ENCODE measurements at places on chromosomes 5 and 9.
A peak's percentile ranks its signal among the peaks of the same experiment; 100 is the strongest.

- DNase-seq, result no peak
These were observed 32.7 kb downstream of the PRRC2B start for GRCh38 chr9:131426545-131426944.

DNA sequence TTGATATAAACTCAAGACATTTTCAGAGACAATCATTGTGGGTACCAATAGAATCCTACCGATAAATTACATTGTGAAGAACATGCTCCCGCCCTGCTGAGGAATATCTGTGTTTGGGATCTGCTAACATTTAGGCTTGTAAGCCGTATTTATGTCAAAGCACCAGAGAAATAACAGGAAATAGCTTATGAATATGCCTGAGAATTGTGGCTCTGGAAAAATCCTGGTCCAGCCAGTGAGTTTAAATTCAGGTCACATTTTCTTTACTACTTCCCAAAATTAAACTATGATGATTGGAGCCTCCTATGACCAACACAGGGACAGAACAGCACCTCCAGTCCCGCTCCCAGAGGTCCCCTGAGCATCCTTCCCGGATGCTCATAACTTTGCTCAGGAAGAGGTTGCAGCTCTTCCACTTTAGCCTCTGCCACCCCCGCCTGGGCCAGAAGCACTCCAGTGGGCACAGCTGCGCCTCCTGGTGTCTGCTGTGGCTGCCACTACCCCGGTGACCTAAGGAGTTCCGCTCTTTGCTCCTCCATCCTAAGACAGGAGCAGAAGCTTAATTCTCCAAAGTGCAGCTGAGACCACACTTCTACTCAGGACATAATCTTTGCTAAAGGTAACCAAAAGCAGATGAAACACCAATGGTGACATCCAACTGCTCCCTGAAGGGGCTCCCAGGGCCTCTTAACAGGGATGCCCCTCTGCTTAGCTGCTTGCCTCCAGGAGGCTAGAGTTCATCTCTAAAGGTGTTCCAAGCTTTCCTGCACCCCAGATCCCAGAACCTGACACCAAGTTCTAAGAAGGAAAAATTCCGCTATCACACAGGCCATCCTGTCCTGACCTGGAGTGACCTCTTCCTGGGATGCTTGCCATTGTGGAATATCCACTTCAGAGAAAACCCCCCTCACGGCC, 58.8 kb downstream of the SLC1A1 start:
- DNase-seq, result no peak

- DNase-seq, result no peak
These were observed 142.0 kb downstream of the PARP8 start for GRCh38 chr5:50808406-50808805.

DNA sequence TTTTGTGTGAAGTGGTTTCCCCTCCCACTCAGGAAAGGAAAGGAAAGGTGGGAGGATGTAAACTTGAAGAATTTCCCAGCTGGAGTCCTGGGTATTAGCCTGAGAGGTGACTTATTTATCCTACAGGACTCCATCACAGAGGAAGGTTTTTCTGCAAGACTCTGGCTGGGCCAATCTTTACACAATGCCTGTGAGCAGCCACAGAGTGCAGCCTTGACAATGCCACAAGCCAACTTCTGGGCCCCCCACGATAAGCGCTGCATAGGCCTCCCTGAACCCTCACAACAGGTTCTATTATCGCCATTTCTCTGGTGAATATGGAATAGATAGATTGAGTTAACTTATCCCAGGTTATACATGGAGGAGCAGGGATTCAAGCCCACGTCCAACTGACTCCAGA, 12.4 kb downstream of the TTC39B start:
- no peak for DNase-seq

- DNase-seq, result no peak
These were observed 2.5 kb downstream of the EGFL7 start for GRCh38 chr9:136665111-136665703.

DNA sequence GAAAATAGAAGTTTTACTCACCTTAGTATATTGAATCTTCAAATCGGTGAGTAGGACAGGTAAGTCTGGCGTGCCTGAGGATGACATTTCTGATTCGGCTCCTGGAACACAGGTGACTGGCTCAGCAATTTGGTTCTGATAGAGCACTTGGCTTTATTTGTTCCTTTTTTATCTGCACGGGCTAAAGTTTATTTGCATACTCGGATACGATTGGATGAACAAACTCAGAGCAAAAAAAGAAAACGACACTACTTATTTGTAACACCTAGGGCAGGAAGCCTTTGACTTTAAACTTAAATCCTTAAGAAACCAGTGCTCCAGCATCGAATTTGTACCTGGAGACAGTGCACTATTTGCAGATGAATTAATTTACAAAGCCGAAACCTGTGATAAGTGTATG, at the start of gene ALDH1A1:
ALDH1A1 (minus strand) TSS at position 140 of the 400 bp plus-strand sequence; CDS start at position 87, 53 bp downstream.
- no peak for DNase-seq

GRCh38 chr9:8115570-8115969, 316.0 kb upstream of the DMAC1 start:
- DNase-seq, result no peak

GRCh38 chr5:33675958-33676464, 215.8 kb downstream of the ADAMTS12 start:
- DNase-seq, result peak; percentile 17

- DNase-seq, result no peak
These were observed 64.9 kb downstream of the KDM4C start for GRCh38 chr9:6822696-6823095.

- DNase-seq, result no peak
These were observed 19.2 kb downstream of the UBAP1 start for GRCh38 chr9:34197756-34198711.

GRCh38 chr9:97299809-97300414, 7.5 kb upstream of the CCDC180 start:
- DNase-seq, result no peak

DNA sequence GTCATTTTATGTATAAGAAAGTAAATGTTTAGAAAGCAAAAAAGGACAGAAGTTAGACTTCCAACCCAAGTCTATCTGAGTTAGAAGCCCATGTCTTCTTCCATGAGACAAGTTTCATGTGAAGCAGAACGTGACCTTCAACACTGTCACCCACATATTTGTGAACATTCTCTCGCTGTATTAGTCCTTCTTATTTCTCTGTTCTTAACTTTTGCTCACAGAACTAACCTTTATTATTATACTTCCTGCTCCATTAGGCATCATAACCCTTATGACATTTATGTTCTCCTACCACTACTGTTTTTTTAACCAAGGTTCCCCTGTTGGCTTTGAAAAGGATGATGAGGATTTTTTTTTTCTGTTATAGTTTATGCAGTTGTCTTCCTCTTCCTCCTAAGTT, 238.8 kb downstream of the ZNF608 start:
- DNase-seq, result no peak

- DNase-seq, result peak; percentile 78
These were observed 2.5 kb upstream of the SEC16A start for GRCh38 chr9:136485049-136486045.

DNA sequence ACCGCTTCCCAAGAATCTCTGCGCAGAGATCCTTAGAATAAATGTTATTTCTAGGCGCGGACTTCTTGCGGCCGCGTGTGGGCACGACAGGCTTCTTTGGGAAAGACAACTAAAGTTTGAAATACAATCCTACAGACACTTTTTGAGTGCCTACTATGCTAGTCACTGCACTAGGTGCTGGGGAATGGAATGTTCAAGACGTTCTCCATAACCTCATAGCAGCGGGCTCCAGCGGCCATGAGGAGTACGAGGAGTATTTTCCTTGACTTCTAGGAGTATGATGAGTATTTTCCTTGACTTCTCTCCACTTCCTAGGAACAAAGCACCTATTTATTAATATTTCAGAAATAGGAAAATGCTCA, 636 bp upstream of the PWWP2A start:
- no peak for DNase-seq

DNA sequence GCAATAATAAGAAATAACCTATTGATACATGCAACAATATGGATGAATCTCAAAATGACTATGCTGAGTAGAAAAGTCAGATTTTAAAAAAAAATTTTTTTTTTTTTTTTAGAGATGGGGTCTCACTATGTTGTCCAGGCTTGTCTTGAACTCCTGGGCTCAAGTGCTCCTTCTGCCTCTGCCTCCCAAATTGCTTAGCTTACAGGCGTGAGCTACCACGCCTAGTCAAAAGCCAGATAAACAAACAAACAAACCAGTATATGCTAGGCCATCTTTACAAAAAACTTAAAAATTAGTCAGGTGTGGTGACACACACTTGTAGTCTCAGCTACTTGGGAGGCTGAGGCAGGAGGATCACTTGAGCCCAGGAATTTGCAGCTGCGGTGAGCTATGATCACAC, 79.0 kb downstream of the MED27 start:
- no peak for DNase-seq
